ENCODE measurements at places on chromosomes 2 and 18.

DNA sequence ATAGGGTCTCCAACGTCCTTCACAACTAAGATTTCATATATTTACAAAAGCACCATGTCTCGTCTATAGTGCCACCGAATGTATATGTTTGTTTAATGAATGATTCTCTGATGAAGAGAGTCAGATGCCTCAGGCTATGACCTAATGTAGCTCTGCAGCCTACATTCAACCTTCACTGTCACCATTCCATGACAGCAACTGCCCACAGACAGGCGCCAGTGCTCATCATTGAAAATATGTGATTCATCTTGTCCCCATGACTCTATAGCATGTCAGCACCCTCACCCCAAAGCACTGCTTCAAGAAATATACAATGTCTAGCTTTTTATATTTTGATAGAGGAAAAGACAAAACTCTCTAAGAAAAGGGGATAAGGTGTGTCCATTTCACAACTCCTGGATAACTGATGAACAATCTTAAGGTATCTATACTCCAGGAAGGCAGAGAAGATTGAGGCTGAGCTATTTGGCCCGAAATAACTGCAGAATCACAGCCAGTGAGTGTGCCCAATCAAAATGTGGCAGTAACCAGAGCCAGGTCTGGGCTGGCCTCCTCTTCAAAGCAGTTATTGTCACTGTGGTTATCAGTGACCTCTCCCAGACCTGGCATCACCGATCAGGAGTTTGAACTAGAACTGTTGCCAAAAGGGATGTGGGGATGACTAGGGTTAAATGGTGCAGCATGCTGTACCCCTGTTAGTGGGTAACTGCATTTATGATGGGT, 246.6 kb downstream of the SETBP1 start:
- no peak for DNase-seq

DNA sequence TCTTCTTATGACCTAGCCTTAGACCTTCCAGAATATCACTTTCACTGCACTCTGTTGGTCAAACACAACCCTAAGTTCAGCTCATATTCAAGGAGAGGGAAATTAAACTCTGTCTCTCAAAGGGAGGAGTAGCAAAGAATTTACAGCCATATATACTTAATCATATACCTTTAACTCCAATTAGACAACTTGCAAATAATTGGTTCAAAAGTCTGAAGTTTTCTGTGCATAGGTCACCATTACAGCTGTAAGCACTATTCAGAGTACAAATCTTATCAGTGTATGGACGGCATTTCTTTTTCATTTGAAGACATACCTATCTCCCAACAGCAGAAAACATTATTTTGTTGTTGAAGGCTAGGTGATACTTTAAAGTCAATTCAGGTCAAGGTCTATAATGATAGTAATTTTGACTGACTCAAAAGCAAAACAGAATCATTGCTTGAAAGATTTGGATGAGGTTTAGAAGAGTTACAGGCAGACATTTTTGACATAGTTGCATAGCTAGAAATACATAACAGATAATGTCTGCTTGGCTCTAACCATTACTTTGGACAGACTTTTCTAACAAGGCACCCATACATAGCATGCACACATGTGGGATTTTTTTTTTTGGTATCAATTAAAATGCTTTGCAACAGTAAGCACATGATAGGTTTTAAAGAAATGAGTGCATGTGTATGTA, 131.5 kb downstream of the CPS1 start:
- no peak for DNase-seq

GRCh38 chr2:37654932-37655841, 16.3 kb downstream of the CDC42EP3 start:
- no peak for DNase-seq

DNA sequence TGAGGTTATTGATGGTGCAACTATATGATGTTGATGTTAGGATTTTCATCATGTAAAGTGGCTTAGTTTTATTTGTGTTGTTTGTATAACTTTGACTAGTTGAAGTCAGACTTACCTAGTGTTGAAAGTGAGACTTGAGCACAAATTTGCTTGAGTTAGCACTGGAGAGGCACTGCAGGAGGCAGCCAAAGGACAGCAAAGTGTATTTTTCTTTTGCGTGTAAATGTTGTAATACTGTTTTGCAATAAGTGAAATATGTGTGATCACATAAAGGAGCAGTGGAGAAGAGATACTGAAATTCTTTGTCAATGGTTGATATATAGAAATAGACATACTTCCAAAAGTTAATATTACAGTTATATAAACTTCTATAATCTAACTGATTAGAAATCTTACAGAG, 332.0 kb upstream of the RAB12 start:
- DNase-seq: no peak

DNA sequence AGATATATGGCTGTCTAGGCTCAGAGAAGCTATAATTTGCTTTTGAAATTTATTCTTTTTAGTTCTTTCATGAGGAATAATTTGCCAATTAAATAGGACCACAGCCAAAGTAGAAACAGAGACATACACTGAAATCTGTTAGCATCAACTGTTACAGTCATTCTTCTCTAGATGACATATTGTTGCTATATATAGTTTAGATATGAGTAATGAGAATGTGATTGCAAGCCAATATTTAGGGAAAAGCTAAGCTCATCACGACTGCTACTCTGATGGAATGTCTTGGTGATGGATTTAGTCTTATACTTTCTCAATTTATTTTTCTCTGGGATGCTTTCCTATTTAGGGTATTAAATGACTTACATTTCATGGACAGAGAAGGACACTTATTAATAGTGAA, 259.1 kb downstream of the LNPK start:
- DNase-seq: no peak

DNA sequence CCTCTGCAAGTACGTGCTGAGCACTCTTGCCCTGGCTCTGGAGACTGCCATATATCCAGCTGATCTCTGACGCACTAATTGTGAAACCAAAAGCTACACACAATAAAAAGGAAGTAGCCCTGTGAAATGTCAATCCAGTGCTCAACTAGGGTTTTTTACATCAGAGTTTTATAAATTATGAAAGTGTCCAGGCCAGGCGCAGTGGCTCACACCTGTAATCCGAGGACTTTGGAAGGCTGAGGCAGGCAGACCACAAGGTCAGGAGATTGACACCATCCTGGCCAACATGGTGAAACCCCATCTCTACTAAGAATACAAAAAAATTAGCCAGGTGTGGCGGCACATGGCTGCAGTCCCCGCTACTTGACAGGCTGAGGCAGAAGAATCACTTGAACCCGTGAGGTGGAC, 24.5 kb upstream of the PEX13 start:
- no peak for DNase-seq

- DNase-seq: peak; percentile 54
These were observed 126.0 kb downstream of the OSBPL1A start for GRCh38 chr18:24271381-24272228.

GRCh38 chr18:33507019-33507418, 66.5 kb upstream of the CCDC178 start:
- DNase-seq: no peak

- no peak for DNase-seq
These were observed 165.9 kb downstream of the ZFP36L2 start for GRCh38 chr2:43060390-43061016.

DNA sequence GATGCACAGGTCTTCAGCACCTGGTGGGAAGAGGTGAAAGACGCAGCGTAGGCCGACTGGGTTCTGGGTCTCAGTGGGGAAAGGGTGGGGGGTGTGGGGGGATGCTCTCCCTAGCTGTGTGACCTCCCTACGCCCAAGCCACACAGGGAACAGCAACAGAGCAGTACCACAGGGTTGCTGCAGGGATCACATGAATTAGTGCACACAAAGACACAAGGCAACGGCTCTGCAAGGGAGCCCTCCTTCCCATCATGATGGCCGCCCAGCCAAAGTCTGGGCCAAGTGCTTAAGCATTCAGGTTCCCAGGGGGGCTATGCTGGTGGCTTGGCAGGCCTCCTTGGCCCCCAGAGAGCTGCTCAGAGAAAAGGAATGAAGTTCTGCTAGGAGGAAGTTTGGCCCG, 28.2 kb upstream of the GBX2 start:
- DNase-seq: no peak

GRCh38 chr2:85468704-85469349, 50.3 kb downstream of the SH2D6 start:
- DNase-seq: no peak

- DNase-seq: no peak
These were observed 196.1 kb downstream of the FAM210A start for GRCh38 chr18:13530033-13530878.
